GM03348 (cell line): ENCODE measurements at places on chromosomes 6 and 20.

DNA sequence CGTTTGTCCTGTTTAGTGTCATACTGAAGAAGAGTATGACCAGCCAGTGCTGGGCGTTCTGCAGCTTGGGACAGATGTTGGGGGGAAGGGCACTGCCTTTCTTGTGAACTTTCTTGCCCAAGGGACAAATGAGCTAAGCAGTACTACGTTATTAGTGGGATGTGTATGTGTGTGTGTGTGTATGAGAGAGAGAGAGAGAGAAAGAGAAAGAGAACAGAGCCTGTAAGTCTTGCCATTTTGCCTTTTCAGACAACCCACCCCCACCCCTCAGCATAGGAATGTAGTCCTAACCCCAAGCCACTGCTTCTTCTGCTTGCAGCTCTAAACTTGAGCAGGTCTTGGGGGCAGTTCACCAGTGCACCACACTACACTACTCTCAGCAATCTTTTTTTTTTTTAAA, 45.5 kb downstream of the E2F3 start:
- no peak for DNase-seq

GRCh38 chr6:39362487-39362865, 40.0 kb upstream of the KCNK16 start:
- peak; percentile 42 for DNase-seq

DNA sequence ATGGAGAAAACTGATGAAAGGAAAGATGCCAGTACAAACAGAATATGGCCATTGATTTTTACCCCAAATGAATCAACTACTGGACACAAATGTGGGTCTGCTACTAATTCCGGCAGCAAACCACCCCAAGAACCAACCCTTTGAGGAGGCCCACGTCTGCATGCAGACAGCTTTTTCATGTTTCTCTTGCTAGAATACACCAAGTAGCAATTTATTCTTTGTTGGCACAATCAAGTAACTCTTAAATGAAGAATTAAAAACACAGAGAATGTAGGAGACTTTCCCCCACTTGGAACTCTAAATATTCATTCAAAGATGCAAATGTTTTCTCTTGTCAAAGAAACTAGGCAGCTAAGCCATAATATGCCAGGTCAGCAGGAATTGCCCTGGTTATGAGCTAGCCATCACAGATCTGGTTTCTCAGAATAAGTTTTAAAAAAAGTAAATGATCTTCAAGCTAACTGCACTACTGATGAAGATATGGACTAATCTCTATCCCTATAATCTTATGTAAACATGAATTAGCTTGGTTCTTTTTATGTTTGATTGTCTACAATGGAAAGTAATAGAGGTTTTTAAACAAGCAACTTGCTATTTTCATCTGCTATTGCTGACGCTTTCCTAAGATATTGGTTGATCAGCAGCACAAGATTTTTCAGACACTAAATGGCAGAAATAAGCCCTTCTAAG, 163.1 kb upstream of the THEMIS start:
- no peak for DNase-seq

DNA sequence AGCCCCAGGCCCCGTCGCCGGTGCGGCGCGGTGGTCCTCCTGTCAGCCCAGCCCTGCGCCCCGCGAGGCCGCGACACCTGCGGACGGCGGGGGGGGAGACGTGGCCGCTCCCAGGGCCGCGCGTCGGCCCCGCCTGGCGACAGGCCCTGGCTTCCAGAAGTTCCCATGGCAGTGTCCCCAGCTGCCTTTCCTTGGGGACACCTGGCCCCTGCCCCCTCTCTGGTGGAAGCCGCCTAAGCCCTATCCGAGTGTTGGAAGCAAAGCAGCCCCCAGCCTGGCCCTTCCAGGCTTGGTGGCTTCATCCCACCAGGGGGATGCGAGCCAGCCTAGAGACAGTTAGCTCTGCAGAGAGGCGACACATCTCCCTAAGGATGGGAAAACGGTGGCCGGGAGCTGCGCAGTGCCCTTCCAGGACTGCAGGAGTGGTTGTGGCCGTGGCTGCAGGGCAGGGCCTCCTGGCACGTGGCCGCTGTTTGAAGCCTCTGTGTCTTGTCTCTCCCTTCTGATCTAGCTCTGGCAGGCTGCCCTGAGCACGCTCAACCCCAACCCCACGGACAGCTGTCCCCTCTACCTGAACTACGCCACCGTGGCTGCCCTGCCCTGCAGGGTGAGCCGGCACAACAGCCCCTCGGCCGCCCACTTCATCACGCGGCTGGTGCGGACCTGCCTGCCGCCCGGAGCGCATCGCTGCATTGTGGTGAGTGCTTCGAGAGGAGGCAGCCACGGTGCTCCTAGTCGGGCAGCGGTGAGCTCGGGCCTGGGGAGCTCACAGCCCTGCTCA, 816 bp downstream of the NPEPL1 start:
- DNase-seq = peak; percentile 49

DNA sequence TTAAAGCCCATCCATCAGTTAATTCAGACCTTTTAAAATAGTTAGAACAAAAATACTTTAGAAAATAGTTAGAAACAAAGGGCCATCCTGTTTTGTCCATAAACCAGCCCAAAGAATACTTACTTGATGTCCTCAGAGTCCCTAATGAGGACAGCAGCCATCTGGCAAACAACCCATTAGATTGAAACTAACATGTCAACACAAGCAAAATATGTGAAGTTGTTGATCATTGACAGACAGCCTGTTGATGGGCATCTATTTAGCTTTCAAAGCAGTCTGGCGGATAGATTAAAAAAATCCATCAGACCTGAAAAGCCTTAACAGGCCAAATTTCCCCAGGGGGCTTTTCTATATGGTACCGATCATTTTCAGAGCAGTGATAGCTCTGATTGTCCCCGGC, 154.2 kb upstream of the TSHZ2 start:
- DNase-seq = no peak

GRCh38 chr6:22247916-22248482, 48.8 kb downstream of the PRL start:
- no peak for DNase-seq

DNA sequence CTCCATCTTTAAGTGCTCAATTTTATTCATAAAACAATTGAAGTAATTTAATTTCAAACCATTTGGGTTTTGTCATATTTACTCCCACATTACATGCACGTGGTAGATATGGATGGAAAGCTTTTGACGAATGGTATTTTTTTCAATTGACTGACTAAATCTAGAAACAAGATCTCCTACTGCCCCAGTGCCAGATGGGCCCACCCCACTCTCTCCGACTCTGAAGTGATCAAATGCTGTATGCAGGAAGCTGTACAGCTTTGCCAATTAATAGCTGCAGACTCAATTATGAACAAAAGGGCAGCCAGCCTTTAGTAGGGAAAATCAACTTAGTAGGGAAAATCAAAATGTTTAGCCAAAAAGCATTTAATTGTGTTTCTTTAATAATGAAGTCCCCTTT, 46.2 kb downstream of the PACRG start:
- DNase-seq = no peak

GRCh38 chr6:45398075-45398813, 20.5 kb upstream of the SUPT3H start:
- DNase-seq = no peak

DNA sequence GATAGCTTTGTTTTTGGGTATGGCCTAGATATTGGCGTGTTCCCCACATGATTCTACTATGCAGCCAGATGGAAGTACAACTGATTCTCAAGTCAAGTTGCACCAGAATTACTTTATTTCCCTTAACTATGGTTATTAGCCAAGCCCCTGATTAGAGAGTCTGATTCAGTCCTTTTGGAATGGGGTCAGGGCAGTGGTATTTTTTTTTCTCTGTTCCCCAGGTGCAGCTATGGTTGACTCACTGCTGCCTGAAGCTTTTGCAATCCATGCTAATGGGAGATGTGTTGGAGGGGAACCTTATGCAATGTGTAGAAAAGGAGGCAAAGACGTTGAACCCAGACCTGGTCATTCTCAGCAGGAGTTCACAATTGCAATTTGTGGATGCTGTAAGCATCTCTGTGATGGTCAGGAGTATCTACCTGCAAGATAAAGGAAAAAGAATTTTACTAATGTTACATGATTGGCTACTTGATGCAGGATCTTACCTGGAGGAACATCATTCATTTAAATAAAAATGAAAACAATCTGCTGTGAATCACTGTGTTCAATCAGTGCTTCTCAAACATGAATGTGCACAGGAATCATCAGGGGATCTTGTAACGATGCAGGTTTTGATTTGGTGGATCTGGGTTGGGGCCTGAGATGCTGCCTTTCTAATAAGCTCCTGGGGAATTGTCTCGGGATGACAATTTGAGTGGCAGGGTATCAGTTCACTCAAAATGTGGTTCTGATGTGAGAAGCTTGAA, 49.4 kb downstream of the PFDN4 start:
- DNase-seq = peak; percentile 66

DNA sequence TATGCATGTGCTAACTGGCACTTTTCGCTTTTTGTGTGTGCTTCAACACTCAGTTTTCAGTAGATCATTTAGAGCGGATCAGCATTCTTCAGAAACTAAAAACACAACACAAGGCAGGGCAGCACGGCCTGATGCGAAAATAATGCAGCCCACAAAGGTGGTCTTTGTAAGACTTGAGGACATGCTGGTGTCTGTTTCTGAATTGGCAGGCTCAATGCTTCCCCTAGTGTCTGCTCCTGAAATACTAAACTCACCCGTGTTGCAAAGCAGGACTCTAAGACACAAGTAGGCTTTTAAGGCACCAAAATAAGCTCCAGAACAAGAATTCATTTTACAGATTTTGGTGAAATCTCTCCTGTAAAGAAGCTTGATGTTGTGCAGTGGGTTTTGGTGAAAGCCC, 676.5 kb downstream of the TENT5A start:
- DNase-seq = no peak

DNA sequence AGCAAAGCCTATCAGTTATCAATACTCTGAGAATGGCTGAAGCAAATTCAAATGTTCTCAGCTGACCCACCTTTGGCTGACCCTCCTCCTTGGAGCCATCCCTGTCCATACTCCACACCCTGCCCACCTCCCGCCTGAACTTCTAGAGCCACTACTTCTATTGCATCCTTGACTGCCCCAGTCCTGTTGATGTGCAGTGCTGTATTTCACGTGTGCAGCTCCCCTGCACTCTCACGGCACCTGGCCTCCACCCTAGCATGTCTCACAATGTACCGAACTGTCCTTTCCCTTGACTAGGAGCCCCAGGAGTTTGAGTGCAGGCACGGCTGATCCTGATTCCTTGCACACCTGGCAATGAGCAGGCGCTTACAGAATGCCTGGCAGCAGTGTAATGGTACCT, 7.0 kb downstream of the CPXM1 start:
- no peak for DNase-seq

DNA sequence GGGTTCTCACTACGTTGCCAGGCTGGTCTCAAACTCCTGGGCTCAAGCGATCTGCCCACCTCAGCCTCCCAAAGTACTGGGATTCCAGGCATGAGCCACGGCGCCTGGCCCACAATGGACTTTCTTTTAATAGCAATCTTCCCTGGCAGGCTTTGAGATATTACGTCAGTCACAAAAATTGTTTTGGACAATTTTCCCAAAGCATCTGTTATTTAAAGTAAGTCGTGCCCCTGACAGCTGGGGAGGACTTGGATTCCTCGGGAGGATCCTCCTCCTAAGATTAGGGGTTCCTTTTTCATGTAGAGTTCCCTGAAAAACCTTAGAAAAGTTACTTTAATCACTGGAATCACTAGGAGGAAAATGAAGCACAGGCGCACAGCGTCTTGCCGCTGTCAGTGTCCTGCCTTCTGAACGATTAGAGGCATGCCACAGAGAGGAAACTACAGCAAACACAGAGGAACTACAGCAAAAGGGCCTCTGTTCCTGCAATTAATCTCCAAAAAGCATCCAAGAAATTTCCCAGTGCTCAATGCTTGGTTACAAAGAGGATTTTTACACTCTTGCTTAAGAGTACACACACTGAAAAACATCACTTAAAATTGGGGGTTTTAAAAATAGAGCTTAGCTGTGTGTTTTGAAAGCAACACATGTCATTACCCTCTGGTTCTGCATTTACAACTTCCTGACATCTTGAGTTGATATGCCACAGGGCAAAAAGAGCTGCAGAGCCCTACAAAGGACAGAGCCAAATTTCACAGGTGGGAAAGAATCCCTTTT, 4.5 kb downstream of the ACSS1 start:
- peak; percentile 69 for DNase-seq

GRCh38 chr6:41463062-41463930, 82.9 kb upstream of the FOXP4 start:
- peak; percentile 84 for DNase-seq

DNA sequence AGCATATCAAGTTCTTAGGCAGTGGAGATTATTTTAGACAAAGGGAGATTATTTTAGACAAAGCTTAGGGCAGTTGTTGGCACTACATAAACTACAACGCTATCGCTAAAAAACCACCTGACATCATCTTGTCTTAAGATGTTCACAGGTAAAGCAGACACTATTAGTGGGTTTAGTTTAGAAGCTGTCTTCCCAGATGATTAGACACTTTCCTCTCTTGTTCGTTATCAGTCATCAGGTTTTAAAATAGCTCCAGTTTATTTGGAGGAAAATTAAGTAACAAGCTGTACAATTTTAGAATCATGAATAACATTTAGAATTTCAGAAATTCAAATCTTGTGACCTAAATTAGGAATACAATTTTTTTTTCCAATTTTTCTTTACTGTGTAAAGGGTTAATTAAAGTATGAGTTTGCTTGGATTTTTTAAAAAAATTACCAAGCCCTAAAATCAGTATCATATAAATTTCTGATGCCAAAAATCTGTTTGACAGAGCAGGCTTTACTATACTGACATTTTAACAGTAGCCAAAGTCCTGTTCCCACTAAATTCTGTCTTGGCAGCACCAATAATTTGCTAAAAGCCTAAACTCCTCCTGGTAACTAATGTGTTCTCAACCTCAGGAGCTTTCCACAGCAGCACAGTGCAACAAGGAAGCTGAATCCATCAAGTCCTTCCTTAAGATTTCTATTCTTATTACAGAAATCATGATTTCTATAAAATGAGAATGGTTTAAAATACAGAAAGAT, 109.0 kb downstream of the HIVEP2 start:
- DNase-seq = no peak

GRCh38 chr6:138545621-138545980, 46.3 kb upstream of the NHSL1 start:
- peak; percentile 68 for DNase-seq

- DNase-seq = no peak
These were observed 29.7 kb downstream of the CEP162 start for GRCh38 chr6:84197708-84198107.

GRCh38 chr6:43016176-43016942, 2.3 kb downstream of the KLHDC3 start:
- no peak for DNase-seq

DNA sequence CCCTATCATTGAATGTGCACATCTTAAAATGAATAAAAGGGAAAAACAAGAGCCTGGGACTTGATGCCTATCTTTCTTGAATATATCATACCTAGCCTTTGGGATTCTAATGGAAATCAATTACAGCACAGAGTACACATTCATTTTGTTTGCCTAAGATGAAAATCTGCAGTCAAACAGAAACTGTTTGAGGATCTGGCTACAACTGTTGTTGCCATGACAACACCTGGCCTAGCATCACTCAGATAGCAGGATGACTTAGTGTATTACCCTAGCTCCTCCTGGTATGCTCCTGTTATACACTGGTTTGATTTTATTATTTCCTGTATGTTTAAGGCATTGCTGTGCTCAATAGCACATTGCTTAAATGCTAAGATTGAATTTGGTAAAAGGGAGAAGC, 71.5 kb upstream of the LAMP5 start:
- no peak for DNase-seq
